Activated CD8-positive, alpha-beta memory T cell treated with anti-CD3 and anti-CD28 coated beads for 1 hour (primary cell): ENCODE measurements at places on chromosomes 2 and 18.
A peak's percentile ranks its signal among the peaks of the same experiment; 100 is the strongest.

DNA sequence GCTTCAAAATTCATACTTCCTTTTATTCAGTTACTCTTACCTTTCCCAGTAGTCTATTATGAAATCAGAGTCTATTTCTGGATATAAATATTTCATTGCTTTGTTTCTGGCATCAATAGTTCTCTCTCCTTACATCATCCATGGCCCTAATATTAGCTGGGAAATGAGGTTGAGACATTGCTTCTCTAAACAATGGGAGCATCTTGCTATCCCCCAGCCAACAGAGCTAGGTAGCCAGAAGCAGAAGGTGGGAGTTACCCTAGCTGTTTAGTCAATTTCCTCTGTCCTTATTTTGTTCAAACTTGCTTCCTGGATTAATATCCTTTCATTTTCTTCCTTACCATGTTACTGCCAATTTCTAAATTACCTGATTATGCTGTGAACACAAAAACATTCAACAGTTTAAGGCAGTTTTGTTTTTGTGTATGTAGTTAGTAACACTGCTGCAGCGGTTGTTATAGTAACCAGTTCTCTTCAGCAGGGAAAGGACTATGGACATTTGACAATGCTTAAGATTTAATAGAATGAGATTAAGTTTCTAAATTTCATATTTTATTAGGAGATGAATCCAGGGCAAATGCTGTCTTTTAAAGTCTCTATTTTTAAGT, 160.5 kb upstream of the KCNJ3 start:
- DNase-seq = no peak

DNA sequence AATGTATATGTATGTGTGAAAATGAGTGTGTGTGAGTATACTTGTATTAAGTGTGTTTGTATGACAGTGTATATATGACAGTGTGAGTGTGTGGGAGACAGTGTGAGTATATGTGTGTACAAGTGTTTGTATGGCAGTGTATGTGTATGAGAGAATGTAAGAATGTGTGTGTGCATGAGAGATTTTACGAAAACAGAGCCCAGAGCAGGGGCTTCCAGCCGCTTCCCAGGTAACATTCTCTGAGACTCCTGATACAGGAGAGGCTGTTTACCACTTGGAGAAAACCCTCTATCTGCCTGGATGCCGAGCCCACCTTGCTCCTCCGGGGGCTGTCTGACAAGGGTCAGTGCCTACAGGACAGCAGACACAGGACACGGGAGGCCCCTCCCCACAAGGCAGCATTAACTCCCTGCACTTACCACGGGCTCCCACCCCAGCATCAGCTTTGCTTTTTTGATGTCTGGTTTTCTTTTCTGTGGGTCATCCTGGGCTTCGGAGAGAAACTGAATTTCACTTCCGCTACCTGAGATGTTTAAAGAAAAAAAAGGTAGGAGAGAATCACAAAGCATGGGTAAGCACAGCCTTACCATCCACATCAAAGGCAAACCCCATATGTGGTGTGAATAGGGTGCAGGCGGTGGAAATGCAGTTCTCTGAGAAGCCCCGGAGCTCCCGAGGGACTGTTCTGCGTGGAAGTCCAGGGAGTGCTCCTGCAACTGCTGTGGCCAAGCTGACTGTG, 97.6 kb downstream of the UXS1 start:
- no peak for DNase-seq

DNA sequence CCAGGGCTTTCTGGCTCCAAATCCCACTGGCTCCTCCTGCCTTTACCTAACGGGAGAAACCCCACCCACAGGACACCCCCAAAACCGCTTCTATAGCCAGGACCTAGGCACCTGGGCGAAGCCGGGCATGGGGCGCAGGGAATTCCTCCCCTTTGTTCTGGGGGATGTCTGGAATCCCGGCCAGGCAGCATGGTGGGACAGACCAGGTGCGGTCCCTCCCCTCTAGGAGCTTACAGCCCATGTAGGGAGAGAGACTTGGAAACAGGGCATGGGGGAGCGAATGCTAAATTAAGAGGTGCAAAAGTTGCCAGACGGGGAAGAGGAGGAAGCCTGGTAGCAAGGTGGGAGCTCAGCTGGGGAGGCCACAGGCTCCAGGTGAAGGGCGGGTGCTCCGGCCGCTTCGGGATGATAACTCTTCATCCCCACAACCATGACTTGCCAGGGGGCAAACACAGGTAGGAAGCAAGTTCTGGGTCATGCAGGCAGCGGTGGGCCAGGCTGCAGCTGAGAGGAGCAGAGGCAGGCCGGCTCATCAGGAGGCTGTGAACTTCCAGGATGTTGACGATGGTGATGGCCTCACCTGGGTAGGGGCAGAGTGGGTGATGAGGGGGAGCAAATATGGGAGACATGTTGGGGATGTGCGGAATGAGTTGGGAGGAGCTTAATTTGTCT, 1.3 kb downstream of the TMEM37 start:
- DNase-seq = no peak

DNA sequence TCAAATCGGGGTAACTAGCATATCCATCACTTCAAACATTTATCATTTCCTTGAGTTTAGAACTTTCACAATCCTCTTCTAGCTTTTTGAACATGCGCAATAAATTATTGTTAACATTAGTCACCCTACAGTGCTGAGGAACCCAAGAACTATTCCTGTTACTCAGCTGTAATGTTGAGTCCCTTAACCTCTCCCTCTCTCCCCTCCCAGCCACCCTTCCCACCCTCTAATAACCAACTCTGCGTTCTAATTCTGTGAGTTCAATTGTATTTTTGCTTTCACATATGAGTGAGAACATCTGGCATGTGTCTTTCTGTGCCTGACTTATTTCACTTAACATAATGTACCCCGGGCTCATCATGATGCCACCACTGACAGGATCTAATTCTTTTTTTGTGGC, 78.6 kb upstream of the RANBP2 start:
- no peak for DNase-seq

- no peak for DNase-seq
Measured at GRCh38 chr18:3305933-3306332, 44.0 kb downstream of the MYL12B start.

- no peak for DNase-seq
Measured at GRCh38 chr2:47437287-47437686, 34.3 kb downstream of the MSH2 start.

GRCh38 chr18:74745633-74746403, 148.1 kb downstream of the ZNF407 start:
- no peak for DNase-seq

DNA sequence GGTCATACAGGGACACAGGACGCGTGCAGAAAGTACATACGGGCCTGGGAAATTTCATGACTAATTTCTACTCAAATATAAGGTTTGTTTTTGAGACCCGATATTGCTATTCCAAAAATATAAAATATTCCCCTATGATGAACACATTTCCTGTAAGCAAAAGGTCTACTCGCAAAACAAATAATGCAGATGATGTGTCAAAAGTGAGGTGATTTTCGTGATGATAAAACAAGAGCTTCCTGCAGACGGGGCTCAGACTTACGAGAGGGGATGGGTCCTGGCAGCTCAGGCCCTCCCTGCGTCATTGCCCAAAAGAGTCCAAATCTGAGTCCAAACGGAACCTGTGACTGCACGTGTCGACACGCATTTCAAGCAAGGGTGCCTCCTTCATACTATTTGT, 62.7 kb downstream of the MBP start:
- no peak for DNase-seq

DNA sequence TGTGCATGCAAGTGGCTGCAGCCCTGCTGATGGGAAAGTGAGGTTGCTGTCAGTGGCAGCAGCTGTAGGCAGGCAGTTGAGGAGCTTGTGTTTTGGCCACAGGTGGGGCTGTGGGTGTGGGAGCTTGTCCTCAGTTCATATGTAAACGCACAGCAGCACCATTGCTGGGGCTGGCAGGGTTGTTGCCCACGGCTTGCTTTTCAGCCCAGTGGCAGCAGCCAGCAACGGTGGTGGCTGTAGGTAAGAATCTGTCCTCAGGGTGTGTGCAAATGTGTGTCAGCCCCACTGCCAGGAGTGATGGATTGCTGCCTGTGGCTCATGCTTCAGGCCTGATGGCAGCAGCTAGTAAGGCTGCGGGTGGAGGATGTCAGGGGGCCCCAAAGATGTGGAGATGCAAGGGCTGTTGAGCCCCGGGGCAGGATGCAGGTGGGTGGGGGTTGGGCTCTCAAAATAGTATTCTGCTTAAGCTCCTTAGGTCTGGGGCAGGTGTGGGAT, 141.3 kb upstream of the THUMPD2 start:
- no peak for DNase-seq

DNA sequence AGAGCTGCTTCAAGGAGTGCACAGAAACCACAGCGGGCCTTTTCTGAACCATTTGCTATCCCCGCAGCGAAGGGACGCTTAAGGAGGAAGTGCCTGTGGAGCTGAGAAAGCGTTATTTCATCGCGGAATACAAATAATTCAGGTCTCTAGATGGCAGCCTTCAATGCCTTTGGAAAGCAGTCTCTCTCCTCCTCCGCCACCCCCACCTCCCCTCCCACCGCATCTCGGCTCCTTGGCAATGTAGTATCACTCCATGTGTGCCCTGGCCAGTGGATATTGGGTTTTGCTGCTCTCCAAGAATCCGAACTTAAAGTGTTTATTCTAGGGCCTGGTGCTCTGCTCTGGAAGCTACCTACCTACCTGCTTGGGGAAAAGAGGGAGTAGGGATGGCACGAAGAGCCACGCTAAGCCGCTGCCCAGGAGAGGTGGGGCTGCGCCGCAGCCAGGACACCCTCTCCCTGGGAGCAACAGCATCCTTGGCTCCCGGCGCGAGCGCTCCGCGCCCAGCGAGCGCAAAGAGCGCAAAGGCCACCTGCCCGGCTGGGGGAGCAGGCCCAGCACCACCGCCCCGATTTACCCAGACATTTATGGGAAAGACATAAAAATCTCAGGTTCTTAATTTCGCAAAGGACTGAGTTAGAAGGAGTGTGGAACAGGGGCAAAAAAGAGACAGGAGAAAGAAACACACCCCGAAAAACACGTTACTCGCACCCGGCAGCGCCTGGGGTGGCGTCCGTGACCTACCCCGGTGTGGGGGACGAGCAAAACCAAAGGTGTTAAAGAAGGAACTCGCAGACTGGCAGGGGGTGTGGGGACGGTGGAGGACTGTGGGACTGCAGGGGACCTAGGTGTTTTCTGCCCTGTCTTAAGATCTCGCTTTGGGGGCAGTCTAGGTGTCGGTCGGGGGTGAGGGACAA, 1.0 kb downstream of the SPHKAP start:
- DNase-seq = no peak

DNA sequence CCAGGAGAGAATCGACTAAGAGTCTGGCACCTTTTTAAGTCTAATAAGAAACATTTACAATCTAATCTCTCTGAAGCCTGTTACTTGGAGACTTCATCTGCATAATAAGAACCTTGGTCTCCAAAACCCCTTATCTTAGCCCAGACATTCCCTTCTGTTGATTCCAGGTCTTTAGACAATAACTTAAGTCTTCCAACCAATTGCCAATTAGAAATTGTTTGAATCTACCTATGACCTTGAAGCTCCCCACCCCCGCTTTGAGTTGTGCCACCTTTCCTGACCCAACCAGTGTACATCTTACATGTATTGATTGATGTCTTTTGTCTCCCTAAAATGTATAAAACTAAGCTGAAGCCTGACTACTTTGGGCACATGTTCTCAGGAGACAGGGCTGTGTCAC, 49.5 kb upstream of the DTNA start:
- DNase-seq = no peak

- DNase-seq = no peak
Measured at GRCh38 chr2:162258686-162259085, 15.4 kb upstream of the FAP start.

DNA sequence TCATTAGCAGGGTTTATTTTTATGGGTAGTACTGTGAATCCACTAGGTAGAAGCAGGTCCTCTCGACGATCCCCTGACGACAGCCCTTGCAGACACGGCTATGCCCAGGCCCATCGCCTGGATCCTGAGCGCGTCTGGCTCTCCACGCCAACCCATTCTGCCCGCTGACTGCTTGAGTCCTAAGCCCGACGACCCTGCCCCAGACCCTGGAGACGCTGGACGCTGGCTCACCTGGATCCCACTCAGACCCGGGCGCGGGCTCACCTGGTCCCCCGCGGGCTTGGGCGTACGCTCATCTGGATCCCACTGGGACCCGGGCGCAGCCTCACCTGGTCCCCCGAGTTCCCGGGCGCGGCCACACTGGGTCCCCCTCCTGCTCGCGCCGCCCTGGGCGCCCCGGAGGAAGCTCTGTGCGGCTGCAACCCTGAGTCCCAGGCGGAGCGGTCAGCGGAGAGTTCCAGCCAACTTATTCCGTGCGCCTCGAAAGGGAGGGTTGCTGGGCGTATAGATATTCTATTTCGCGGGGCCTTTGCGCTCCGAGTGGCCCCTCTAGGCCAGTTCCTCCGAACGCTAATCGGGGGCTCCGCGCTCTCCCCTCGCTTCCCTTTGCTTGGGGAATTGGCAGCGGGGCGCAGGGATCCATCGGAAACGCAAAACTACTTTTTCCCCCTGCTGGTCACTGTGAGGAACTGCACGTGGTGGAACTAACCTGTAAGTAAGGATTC, 22.4 kb upstream of the RMP24 start:
- peak; percentile 19 for DNase-seq

DNA sequence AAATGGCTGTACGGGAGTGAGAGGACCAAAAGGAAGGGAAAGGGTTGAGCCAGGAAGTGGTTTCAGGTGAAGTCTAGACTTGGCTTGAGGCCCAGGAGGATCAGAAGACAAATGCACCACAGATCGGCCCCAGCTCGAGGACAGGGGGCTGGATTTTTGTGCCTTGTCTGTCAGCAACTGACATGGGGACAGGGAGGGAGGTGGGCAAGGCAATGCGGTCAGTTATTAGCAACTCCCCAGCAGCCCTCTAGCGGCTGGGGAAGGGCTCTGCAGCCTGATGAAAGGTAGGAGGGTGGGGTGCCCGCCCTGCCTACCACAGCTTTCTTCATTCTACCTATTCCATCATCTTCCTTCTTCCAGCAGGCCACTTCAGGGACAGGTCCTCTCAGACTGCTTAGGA, 50.0 kb downstream of the CPO start:
- no peak for DNase-seq

- DNase-seq = no peak
Measured at GRCh38 chr2:147463881-147464520, 380.8 kb upstream of the ACVR2A start.

GRCh38 chr18:46283895-46284295, 179.7 kb downstream of the HAUS1 start:
- no peak for DNase-seq

- DNase-seq = no peak
Measured at GRCh38 chr2:209395229-209395628, 28.6 kb upstream of the MAP2 start.

- no peak for DNase-seq
Measured at GRCh38 chr2:157377861-157378260, 52.2 kb upstream of the ERMN start.

GRCh38 chr2:75066121-75066902, 107.9 kb downstream of the POLE4 start:
- no peak for DNase-seq

- no peak for DNase-seq
Measured at GRCh38 chr2:112724591-112725525, 4.0 kb downstream of the NT5DC4 start.

GRCh38 chr2:109592905-109593304, 20.9 kb downstream of the SEPTIN10 start:
- no peak for DNase-seq
